SK-N-MC (cell line): ENCODE measurements at places on chromosomes 12 and 14.
A peak's percentile ranks its signal among the peaks of the same experiment; 100 is the strongest.

DNA sequence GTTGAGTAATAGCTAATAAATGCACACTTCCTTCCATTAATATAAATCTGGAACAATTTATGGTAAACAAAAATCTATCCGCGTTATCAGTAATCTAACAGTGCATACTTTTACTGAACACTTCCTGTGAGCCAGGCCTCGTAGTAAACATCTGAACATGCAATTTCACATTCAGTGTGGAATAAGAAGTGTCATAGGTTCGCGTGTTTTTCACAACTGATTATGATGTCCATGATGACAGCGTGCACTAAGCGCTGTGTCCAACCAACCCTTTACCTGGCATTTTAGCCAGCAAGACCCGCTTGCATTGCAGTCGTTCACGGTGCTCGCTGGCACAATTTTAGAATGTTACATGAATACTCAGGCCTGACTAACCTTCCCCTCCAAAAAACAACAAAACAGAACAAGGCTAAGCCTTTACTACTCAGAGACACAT is 2.1 kb downstream of the PNMA1 start:
- no peak for DNase-seq

DNA sequence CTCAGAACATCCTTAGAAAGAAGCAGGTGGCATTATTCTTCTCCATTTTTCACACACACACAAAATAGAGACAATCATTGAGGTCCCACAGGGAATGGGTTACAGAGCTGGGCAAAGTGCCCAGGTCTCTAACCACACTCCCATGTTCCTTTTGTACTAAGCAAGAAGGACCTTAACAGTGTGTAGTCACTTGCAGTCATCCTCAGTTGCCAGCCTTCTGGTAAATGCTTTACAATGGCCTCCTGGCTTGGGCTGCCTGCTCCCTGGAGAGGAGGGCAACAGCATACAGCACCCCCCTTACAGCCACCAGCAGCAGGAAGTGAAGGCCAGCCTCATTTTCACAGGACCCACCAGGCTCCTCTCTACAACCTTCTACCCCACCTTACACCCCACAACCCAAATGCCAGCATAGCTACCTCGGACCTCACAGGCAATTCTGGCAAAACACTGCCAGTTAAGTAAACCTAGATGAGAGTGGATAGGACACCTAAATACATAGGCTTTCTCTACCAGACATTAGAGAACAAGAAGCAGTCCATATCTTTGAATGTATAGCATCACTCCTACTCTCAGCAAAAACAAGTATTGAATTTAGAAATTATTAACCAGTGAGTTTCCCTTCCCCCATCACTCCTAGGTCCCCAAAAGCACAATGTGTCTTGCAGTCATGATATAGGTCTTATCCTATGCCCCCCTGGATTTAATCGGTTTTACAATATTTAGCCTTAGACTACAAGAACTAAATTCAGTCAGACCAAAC is 88.1 kb downstream of the PPP2R5E start:
- DNase-seq: no peak

DNA sequence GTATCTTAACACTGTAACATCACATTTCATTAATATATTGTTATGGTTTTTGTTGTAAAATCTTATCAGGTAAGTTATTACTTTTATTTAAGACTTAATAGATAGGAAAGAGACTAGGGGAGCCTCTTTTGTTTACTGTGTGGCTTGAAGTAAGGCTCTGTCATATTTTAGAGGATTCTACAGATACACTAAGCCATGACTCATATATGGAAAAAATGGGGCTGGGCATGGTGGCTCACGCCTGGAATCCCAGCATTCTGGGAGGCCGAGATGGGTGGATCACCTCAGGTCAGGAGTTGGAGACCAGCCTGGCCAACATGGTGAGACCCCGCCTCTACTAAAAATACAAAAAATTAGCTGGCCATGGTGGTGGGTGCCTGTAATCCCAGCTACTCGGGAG is 23.6 kb upstream of the NPFF start:
- no peak for DNase-seq

DNA sequence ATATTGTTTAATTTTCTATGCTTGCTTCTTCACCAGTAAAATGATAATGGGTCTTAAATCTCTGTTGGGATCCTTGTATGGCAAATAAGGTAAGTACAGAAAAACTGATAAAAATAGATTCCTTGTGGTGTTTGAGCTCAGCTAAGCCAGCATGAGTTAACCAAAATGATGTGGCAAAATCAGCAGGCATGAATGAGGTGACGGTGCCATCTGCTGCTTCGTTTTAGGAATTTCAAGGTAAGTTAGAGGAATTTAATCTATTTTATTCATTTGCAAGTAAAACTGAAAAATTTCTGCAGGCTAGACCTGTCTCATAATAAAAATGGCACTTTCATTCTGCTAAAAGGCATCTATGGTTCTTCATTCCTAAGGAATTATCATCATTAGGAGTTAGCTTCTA is 10.0 kb upstream of the CLEC7A start:
- DNase-seq: peak; percentile 61

GRCh38 chr14:105088812-105089745 is 23.8 kb upstream of the GPR132 start:
- no peak for DNase-seq

GRCh38 chr12:123928274-123928865 is 44.3 kb downstream of the CCDC92 start:
- no peak for DNase-seq

- no peak for DNase-seq
These were observed 31.7 kb upstream of the HELB start for GRCh38 chr12:66270613-66271012.

DNA sequence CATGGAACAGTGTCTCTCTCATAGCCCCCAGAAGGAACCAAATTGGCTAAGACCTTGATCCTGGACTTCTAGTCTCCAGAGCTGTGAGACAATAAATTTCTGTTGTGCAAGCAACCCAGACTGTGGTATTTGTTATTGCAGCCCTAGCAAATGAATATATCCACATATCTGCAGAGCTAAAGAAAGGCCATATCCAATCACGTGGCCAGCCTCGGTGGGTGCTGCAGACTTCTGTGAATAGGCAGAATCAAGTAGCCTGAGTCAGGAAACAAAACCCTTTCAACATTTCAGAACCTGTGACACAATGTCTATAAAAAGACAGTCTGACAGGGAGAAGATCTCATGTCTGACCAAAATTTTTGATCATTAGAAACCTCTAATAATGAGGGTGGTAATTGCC is 71.0 kb upstream of the CPM start:
- DNase-seq: no peak

DNA sequence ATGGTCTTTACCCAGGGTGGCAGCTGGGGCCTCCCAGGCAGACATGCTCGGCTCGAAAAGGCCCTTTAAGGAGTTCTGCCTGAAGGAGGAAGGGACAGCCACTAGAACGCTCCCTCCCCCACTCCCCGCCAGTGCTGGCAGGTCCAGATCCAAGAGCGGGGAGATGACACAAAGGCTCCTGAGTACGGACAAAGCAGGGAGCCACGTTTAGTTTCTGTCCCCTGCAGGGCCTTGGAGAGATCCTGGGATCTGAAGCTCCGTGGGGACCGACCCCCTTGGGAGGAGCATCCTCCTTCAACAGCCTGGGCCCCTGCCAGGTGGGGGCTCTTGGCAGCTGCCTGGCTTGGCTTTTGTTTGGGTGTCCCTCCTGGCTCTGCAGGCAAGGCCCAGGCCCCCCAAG is 89.7 kb downstream of the ESRRB start:
- no peak for DNase-seq

- DNase-seq: no peak
These were observed 13.4 kb upstream of the DRAM1 start for GRCh38 chr12:101863981-101864380.

GRCh38 chr14:99659333-99659741 is 14.4 kb downstream of the HHIPL1 start:
- no peak for DNase-seq
